Activated T-helper 2 cell treated with anti-CD3 and anti-CD28 coated beads, Interferon-gamma antibody, Interleukin-2, Interleukin-4, amounts not matched to agents 10 μg/mL and 5 μg/mL and 100 μg/mL, durations not matched to agents 14 hours and 24 hours and 36 hours (primary cell): ENCODE measurements at places on chromosomes 2 and 18.
A peak's percentile ranks its signal among the peaks of the same experiment; 100 is the strongest.

DNA sequence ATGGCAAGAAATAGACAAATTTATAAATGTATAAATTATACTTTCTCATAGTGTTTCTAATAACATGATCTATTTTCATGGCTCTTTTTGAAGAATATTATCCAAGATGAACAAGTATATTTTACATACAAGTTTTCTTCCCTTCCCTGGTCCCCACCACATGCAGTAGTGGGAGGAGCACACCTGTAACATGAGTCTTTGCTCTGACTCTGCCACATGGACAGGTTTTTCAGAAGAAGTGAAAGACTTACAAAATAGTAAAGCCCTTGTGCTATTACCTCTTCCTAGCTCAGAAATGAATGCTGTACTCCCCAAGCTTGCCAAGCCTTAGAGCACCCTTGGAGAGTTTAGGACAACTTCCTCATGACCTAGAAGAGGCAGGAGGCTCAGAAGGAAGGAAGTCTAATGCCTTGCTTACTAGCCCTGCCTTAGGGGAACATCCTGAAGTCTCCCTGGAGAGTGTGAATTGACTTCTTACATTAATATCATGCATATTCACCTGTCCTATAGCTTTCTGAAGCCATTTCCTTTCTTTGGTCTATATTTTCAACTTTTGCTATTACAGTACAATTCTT lies 18.4 kb downstream of the MXD1 start:
- DNase-seq: no peak

DNA sequence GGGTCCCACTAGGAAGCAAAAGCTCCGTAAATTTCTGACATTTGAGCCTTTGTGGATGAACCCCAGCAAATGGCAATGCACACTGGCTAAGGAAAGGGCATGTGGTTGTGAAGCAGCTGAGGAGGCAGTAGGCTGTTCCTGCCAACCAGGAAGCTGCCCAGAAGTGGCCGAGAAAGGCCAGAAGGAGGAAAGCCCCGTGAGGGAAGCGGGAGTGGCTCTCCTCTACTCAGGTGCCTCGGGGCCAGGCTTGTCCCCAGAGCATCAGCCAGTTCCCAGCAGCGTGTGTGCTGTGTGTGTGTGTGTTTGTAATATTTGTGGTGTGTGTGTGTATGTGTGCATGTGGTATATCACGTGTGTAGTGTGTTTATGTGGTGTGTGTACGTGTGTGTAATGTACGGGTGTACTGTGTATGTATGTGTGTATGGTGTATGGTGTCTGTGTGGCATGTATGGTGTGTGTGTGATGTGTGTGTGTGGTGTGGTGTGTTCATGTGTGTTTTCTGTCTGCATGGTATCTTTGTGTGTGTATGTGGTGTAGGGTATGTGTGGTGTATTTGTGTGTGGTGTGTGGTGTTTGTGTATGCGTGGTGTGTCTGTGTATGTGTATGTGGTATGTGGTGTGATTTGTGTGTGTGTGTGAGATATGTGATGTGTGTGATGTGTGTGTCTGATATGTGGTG lies 90.6 kb downstream of the APOB start:
- DNase-seq: no peak

DNA sequence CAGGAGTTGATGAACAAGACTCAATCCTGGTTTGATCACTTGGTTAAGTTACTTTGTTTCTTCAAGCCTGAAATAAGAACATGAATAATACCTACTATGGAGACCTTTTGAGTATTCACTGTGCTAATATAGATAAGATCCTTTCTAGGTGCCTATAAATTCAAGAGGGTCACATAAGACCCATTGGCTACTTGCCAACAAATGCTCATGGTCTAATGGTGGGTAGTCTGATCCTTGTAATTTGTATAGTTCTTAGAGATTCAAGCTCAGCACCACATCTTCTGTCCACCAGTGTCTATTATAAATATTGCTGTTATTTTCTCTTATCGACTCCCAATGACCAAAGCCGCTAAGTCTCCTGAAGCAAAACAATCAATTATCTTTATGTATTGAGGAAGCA lies 27.4 kb upstream of the ACSL3 start:
- DNase-seq: no peak

GRCh38 chr2:134148843-134149472 lies 104.9 kb upstream of the MGAT5 start:
- no peak for DNase-seq

- peak; percentile 41 for DNase-seq
These were observed 140.3 kb upstream of the FOSL2 start for GRCh38 chr2:28252311-28252710.

DNA sequence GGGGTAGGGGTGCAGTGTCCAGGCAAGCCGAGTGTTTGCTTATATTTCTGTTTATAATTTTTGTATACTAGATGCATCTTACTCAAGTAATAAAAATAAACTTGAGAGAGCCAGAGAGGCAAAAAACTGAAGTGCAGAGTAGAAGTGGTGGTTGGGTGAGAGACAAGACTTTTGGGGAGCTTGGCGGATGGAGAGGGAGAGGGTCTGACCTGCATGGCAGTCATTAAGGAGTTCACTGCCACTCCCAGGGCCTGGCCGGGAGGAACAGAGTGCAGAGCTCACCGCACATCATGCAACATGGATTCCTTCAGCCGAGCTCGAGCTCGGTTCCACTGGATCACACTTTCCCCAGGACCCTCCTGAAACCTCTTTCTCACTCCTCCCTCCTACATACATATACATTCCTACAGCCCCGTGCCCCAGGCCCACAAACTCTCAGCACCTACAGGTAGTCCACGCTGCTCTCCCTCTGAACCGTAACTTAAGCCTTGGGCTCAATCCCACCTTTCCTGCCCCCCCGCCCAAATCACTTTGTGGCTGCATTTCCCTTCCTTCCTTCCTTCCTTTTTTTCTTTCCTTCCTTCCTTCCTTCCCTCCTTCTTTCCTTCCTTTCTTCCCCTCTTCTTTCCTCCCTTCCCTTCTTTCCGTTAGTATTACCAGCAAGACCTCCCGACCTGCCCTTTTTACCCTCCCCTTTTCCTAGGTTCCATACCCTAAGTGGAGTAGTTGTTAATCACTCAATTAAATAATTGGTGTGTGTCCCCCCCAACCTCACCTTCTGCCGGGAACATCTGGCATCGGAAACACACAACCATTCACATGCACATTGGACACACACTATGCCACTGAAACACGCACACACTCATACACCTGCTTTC lies 37.1 kb upstream of the ATP6V1B1 start:
- no peak for DNase-seq
